ENCODE measurements at places on chromosomes 5 and 9.

- DNase-seq: no peak
Observed at GRCh38 chr9:88044200-88044599, 69.9 kb upstream of the CDK20 start.

GRCh38 chr5:176406436-176407052 lies 9.8 kb downstream of the CLTB start:
- DNase-seq: no peak

GRCh38 chr5:145484158-145484557 lies 351.0 kb downstream of the PRELID2 start:
- no peak for DNase-seq

GRCh38 chr5:140295414-140295813 lies 7.5 kb downstream of the PFDN1 start:
- DNase-seq: no peak

GRCh38 chr9:80004714-80005113 lies 432.9 kb downstream of the TLE4 start:
- DNase-seq: no peak

DNA sequence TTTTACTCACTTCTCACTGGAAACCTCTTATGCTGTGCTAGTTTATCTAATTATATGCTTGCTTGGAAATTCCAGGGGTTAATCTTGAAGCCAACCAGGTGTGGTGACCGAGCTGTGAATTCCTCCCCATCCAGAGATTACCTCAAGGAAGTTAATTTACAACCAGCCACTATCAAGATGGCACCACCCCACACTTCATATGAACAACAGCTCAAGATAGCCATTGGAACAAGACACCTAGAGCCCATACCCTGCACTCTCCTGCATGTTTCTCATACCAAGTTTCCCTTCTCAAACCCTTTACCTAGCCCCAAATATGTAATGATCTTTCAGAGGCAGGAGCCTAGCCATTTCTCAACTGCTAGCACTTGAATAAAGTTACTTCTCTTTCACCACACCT lies 2156.9 kb upstream of the C9orf72 start:
- DNase-seq: no peak

DNA sequence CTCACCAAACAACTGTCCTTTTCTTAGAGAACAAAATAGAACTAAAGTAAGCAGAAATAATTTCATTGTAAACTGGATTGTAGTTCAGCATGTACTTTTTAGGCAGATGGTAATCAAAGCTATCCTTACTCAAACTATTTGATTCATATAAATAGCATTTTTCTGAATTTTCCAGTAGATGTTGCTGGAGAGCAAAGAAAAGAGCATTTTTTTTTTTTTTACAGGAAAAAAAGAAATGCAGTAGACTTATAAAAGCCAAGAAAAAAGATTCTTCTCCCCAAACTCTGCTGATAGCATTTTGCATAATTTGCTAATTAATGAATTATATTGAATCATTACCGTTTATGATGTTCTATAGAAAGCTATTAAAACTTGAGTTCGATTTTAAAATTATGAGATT lies 715.3 kb upstream of the WWC1 start:
- no peak for DNase-seq

GRCh38 chr5:161299053-161299452 lies 247.5 kb downstream of the GABRB2 start:
- DNase-seq: no peak

GRCh38 chr5:95668728-95669127 lies 14.1 kb downstream of the SPATA9 start:
- no peak for DNase-seq

GRCh38 chr9:107744873-107745272 lies 255.3 kb upstream of the KLF4 start:
- DNase-seq: no peak

- no peak for DNase-seq
Observed at GRCh38 chr5:28542987-28543386, 1504.6 kb upstream of the CDH9 start.

DNA sequence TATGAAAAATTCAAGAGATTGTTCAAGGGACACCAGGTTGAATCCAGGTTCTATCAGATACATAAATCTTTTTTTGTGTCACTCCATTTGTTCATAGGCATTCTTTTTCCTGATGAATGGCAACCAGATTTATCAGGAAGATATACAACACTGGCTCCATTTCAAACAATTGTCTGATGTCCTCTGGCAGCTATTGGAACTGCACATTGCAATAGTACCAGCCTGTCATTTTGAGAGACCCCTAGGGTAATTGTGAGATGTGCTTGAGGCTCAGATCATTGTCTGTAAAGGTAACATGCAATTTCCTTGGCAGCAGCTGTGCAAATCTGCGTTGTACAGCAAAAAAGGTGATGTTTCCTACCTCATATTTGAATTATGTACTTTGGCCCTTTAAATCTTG lies 25.9 kb downstream of the KCTD16 start:
- no peak for DNase-seq

- no peak for DNase-seq
Observed at GRCh38 chr9:108224716-108225115, 631.1 kb downstream of the ACTL7B start.

- no peak for DNase-seq
Observed at GRCh38 chr5:18091758-18092157, 457.5 kb downstream of the TAF11L14 start.

DNA sequence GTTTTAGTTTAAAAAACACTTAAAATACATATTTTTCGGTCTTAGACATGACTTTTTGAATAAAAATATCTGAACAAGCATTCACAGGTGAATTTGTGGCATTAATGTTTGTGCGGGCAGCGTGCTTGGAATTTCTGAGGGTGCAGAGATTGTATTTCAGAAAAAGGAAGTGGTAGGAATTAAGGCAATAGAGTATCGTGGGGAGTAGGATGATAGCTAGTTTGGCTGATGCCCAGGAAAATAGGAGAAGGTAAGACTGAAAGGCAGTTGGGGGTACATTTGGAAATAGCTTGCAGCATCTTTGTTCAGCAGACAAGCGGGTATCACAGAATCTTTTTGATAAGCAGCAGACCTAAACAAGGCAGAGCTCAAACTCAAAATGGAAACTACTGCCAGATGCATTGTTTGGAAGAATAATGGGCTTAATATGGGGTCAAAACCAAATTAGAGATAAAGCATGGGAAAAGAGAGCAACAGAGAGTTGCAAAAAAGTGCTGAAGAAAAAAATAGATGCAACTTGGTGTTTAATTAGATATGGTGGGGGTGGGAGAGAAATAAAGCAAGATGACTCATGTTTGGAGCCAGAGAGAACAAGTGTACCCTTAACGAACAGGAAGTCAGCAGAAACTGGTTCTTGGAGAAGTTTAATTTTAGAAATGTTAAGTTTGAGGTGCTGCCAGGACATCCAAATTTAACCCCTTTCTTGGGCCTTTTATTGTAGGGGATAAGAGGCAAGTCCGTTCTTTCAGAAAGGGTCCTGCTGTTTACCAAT lies 85.7 kb upstream of the ARRDC3 start:
- no peak for DNase-seq

- no peak for DNase-seq
Observed at GRCh38 chr5:98904780-98905179, 24.0 kb downstream of the CHD1 start.
